ENCODE measurements at places on chromosomes 12 and 14. TPM values are rescaled to one million over a fixed set of nuclear protein-coding genes. Genes with fewer than 3 reads are reported as not detected.
A peak's percentile ranks its signal among the peaks of the same experiment; 100 is the strongest.

- no peak for DNase-seq
Observed at GRCh38 chr14:100413699-100414098, 90.6 kb downstream of the SLC25A47 start.

DNA sequence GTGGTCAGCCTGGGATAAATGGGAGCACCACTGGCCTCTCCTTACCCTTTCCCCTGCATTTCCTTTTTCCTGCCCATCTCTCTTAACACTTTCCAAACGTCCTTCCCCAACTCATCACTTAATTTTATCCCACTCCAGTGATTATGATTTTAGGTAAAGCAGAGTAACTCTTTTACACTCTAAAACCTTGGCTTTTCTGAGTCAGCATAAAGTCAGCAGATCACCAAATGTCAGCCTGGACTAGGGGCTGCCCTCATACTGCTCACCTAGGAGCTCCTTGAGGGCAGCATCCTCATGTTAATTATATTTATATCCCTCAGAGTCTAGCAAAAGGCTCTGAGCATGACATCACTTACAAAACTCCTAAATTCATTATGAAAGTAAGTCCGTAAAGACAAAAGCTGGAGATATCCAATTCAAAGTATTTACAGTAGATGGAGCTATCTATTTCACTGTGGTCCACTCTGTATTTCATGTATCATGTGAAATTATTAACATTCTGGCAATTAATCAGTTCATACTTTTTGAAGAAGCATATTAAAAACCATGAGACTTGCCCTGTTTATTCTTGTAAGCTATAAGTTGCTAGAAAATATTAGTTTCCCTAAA is 17.0 kb upstream of the DICER1 start:
- no peak for DNase-seq

The ACOT6 gene
- not detected for total RNA-seq

- DNase-seq: no peak
Observed at GRCh38 chr12:124174451-124175348, 120.2 kb upstream of the RFLNA start.

The RASSF9 gene
- 0.83 TPM for total RNA-seq

GRCh38 chr14:73277376-73277775 is 40.1 kb downstream of the PAPLN start:
- no peak for DNase-seq

The CABP1 gene
- 0.95 TPM for total RNA-seq

GRCh38 chr12:25558586-25558985 is 5.5 kb upstream of the LMNTD1 start:
- no peak for DNase-seq

- DNase-seq: no peak
Observed at GRCh38 chr14:81991998-81992397, 458.3 kb upstream of the SEL1L start.

The VDR gene
- total RNA-seq: 162 TPM

DNA sequence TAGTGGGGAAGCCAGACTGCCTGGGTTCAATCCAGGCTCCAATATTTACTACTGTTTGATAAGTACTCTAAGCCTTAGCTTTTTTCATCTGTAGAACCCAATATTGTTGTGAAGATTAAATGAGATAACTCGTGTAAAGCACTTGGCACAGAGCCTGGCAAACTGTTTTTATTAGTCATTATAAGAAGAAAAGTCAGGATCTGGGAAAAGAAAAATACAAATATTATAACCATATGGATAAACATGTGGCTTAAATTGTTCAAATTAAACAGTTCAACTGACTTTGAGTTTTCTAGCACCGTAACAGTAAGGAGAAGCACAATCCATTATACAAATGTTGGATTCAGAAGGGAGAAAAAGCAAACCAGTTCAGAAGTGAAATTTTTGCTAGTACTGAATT is 22.0 kb upstream of the CDK17 start:
- no peak for DNase-seq

- no peak for DNase-seq
Observed at GRCh38 chr12:58938440-58938839, 18.1 kb upstream of the LRIG3 start.

The SSPN gene
- total RNA-seq: 10.9 TPM

GRCh38 chr12:94127239-94128131 is 20.9 kb upstream of the PLXNC1 start:
- DNase-seq: no peak

GRCh38 chr14:98964171-98964570 is 307.8 kb downstream of the BCL11B start:
- no peak for DNase-seq

The TNS2 gene
- total RNA-seq: 29.2 TPM

DNA sequence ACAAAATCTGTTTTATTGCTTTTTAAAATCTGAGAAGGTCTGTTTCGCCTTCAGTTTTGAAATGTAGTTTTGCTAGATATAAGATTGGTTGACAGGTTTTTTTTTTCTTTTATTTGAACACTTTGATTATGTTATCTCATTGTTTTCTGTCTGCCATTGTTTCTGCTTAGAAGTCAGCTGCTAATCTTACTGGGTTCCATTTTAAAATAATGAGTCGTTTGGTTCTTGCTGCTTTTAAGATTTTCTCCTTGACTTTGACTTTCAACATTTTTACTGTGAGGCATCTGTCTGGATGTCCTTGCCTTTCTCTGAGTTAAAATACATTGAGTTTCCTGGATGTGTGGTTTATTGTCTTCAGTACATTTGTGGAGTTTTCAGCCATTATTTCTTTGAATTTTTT is 56.7 kb downstream of the ADIPOR2 start:
- no peak for DNase-seq

The TBX5 gene
- total RNA-seq: not detected

- DNase-seq: peak; percentile 95
Observed at GRCh38 chr12:6963016-6963731, 7.3 kb downstream of the PHB2 start.

DNA sequence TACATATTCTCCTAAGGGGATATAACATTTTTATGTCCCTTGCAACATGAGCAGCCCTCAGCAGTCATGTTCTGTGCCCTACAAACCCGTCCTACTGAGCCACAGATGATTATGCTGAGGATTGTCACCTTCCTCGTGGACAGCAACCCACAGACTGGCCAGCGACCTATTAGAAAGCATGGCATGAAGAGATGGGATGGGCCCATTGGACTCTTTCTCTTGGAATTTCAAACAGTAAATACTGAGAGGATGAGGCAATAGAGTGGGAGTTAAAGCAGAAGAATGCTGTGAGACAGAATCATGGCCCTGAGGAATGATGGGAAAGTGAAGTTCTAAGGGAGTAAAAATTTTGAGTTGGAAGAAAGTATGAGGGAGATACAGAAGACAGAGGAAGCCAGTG is 149.9 kb upstream of the BTG1 start:
- no peak for DNase-seq
